Left renal pelvis (tissue), 4 donors: ENCODE measurements at places on chromosomes 1 and 21. TPM values are rescaled to one million over a fixed set of nuclear protein-coding genes. Genes with fewer than 3 reads are reported as not detected.

The CSF3R gene
- polyA plus RNA-seq = 2.8 TPM

The CEP85 gene
- polyA plus RNA-seq = 17.3 TPM

The SPTA1 gene
- 11.4 TPM for polyA plus RNA-seq

The SLC37A1 gene
- 2.9 TPM for polyA plus RNA-seq

The TP73 gene
- polyA plus RNA-seq = 0.57 TPM

The PTPRF gene
- polyA plus RNA-seq = 216 TPM

The ADCY10 gene
- 0.07 TPM for polyA plus RNA-seq

The CHIA gene
- polyA plus RNA-seq = not detected

The IQCC gene
- 9.8 TPM for polyA plus RNA-seq

The TMEM82 gene
- 2.0 TPM for polyA plus RNA-seq

The LIPI gene
- 0.32 TPM for polyA plus RNA-seq

The TRAPPC3 gene
- polyA plus RNA-seq = 63.7 TPM

The GBP6 gene
- 0.05 TPM for polyA plus RNA-seq

The PLPPR4 gene
- 1.8 TPM for polyA plus RNA-seq

The COL16A1 gene
- polyA plus RNA-seq = 41.0 TPM

The FBXO2 gene
- 0.30 TPM for polyA plus RNA-seq

The RAP1GAP gene
- polyA plus RNA-seq = 23.8 TPM

The CAMK1G gene
- polyA plus RNA-seq = 1.4 TPM

The NADK gene
- 44.0 TPM for polyA plus RNA-seq

The GNG12 gene
- polyA plus RNA-seq = 107 TPM

The LCE1B gene
- not detected for polyA plus RNA-seq

The S100A14 gene
- 18.0 TPM for polyA plus RNA-seq

The L1TD1 gene
- 3.3 TPM for polyA plus RNA-seq

The ADAM30 gene
- not detected for polyA plus RNA-seq

The ACTL8 gene
- polyA plus RNA-seq = not detected

The TM2D1 gene
- 74.0 TPM for polyA plus RNA-seq

The MYCL gene
- polyA plus RNA-seq = 10.2 TPM

The FCRL6 gene
- polyA plus RNA-seq = 0.41 TPM

The GIPC2 gene
- polyA plus RNA-seq = 17.2 TPM

The FCN3 gene
- polyA plus RNA-seq = 1.2 TPM

The GSTM5 gene
- 58.9 TPM for polyA plus RNA-seq

The SSBP3 gene
- polyA plus RNA-seq = 129 TPM

The NFIA gene
- 19.0 TPM for polyA plus RNA-seq

The SOAT1 gene
- 40.9 TPM for polyA plus RNA-seq

The HNRNPCL4 gene
- not detected for polyA plus RNA-seq

The KIF2C gene
- 23.1 TPM for polyA plus RNA-seq
